ENCODE measurements at places on chromosomes 16 and 17.

DNA sequence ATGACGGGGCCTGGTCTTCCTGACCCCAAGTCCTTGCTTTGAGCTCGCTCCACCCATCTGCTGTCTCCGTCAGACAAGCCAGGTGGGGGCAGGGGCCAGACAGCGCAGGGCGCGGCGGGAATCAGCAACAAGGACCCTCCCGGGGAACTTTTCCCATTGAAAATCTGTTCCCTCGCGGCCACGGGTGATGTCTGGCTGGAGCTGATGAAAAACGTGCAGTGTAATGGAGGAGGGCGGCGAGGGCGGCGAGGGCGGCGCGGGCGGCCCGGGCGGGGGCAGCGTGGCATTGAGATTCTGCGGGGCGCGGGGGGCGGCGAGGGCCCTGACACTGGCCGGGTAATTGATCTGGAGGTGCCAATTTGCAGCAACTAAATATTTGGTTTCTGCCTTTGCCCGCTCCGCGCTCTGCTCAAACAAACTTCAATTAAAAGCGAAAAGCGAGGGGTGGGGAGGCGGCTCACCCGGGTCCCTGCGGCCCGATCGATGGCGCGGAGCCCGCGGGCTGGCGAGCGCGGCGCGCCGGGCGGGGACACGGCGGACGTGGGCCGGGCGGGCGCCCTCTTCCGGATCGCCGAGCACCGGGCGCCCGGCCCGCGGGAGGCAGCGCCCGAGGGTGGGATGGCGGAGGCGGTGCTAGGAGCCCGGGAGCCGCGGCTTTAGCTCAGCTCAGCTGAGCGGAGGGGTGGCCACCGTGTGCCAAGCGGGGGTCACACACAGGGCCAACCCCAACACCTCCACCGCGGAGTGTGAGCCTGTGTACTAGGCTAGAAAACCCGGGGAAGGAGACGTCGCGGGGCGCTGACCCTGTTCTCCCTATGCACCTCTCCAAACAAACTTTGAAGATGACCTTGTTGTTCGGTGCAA lies 32.4 kb downstream of the DCAKD start:
- no peak for DNase-seq

DNA sequence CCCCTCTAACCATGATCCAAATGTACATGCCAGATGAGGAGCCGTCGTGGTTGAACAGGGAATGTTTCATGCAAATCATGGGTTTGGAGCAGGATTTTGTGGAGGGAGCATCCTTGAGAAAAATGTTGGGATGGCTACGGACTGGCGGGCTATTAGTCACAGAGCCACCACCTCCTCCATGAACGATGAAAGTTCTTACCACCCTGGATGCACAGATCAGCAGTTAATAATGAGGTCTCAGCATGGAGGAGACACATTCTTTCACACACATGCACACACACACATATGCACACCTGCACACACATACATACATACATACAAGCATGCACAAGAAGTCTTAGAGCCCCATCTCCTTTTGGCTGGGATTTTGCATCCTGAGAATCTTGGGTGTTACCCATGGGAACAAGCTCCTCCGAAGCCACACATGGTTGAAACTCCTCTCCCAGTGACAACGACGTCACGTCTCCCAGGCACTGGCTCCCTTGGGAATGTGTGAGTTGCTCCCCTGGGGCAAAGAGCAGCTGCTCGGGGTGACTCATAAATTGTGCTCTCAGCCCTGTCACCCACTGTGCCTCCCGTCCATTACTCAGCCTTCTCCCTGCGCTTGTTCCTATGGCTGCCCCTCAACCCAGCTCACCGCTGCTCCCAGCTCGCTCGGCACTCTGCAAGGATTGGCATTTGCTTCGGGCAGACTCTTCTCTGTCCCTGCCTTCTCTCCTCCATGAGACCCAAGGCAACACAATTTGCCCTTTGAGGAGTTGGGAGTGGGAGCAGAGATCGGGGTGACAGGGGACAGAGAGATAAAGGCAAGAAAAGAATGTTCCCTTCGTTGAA lies 344.6 kb downstream of the SOX9 start:
- no peak for DNase-seq

- no peak for DNase-seq
Observed at GRCh38 chr17:45338023-45338781, 21.4 kb upstream of the MAP3K14 start.

DNA sequence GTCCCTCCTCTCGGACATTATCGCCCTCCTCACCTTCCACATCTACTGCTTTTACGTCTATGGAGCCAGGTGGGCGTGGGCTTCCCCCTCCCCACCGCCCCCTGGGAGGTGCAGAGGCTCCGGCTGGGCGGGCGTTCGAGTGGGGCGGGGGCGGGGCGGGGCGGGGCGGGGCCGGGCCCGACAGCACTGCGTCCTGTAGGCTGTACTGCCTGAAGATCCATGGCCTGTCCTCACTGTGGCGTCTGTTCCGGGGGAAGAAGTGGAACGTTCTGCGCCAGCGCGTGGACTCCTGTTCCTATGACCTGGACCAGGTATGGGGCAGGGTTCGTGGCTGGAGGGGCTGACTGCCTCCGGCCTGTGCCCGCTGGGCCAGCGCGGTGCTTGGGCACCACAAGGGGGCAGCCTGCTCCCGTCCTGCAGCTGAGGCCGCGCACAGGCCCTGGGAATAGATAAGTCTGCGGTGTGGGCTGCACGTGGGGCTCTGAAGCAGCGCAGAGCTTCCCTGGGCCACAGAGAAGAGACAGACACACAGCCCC lies 9.2 kb downstream of the PIGQ start:
- DNase-seq, result no peak

DNA sequence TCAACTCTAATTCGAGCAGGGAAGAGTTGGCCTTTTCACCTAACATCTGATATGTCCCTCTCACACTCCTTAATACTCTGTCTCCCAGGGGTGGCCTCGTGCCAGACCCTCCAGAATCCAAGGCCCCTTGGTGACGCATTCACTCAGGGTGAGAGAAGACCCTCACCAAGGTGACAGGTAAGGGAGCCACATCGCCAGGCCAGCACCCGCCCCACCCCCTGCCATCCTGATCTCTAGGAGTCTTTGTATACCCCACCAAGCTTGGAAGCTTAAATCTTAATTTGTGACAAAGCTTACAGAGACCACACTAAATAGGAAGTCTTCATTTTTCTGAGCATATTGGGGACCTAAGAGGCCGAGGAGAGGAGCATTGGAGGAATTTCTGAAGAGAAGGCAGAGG lies 286.1 kb downstream of the IRF8 start:
- no peak for DNase-seq

DNA sequence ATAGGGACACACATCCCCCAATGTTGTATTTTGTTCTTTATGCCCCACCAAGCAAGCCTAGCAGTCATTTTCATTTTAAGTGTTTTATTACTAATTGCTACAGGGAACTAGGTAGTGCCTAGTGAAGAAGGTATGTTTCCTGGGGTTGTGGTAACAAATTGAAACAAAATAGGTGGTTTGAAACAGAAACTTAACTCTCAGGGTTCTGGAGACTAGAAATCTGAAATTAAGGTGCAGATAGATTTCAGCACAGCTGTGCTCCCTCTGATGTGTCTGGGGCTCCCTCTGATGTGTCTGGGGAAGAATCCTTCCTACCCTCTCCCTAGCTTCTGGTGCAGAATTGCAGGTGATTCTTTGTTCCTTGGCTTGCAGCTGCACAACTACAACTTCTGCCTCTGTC lies 390.1 kb downstream of the ZFHX3 start:
- DNase-seq, result no peak

GRCh38 chr17:1047177-1047878 lies 50.4 kb downstream of the TIMM22 start:
- DNase-seq, result no peak
